IMR-90 (cell line): ENCODE measurements at places on chromosomes 3 and 15.

GRCh38 chr3:157542711-157543500 lies 39.7 kb upstream of the VEPH1 start:
- DNase-seq: peak; percentile 45
- no peaks in the 10 kb centered on the region for H3K36me3 ChIP-seq
- peaks cover 3% of the 10 kb centered on the region; the same call in 1 of the 2 replicates for H3K4me1 ChIP-seq

DNA sequence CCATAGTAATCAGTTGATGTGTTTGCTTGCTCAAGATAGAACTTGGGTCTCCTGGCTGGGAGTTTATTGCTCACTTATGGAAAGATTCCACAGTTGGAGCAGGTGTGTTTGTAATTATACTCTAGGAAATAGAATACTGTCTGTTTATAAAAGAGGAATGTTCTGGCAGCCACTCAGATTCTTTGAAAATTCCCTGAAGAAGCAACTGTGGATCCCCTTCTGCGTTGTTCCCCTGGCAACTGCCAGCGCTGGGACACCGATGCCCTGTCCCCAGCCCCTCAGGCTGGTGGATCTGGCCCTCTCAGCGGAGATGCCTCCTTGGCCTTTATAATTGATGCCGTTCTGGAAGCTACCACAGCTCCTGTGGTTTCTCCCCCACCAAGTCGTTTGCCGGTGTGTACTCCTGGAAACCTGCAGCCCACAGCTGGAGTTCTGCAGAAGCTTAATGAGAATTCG lies 225.9 kb downstream of the ITPR1 start:
- no peaks in the 10 kb centered on the region for H3K27me3 ChIP-seq
- no peak overlapping the region for H3K27ac ChIP-seq
- peaks cover 19% of the 10 kb centered on the region for H3K4me1 ChIP-seq
- H3K36me3 ChIP-seq: no peaks in the 10 kb centered on the region

DNA sequence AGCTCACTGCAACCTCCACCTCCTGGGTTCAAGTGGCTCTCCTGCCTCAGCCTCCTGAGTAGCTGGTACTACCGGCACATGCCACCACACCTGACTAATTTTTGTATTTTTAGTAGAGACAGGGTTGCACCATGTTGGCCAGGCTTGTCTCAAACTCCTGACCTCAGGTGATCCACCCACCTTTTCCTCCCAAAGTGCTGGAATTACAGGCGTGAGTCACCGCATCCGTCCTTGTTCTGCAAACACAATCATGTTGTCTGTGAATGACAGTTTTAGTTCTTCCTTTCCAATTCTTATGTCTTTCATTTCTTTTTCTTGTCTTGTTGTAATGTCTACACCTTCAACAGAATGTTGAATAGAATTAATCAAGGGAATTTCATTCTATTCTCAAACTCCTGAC lies 16.3 kb upstream of the SMCO1 start:
- no peak overlapping the region for H3K4me3 ChIP-seq
- H3K27ac ChIP-seq: no peak overlapping the region
- 0 out of 2 replicates have a peak, but pooled peaks cover 2% of the 10 kb centered on the region for H3K4me1 ChIP-seq
- no peaks in the 10 kb centered on the region for H3K36me3 ChIP-seq
- DNase-seq: no peak

DNA sequence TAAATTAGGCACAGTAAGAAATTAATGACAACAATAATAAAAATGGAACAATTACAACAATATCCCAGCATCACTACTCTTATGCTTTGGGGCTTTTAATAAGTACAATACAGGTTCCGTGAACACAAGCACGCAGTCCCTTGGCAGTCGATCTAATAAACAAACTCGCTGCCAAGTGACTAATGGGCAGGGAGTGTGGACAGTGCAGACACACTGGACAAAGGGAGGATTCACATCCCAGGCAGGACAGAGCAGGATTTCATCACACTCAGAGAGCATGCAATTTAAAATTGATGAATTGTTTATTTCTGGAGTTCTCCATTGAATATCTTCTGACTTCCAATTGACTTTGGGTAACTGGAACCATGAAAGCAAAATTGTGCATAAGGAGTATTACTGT lies 524.1 kb upstream of the CFAP20DC start:
- H3K4me3 ChIP-seq: no peak overlapping the region
- H3K27ac ChIP-seq: no peak overlapping the region
- peak; percentile 88 for DNase-seq
- H3K27me3 ChIP-seq: no peaks in the 10 kb centered on the region
- H3K4me1 ChIP-seq: peaks cover 9% of the 10 kb centered on the region

- H3K27ac ChIP-seq: no peak overlapping the region
- H3K36me3 ChIP-seq: no peaks in the 10 kb centered on the region
- H3K4me3 ChIP-seq: no peak overlapping the region
Measured at GRCh38 chr15:62637574-62637897, 405.0 kb upstream of the TPM1 start.

GRCh38 chr3:58085616-58086015 lies 77.4 kb downstream of the FLNB start:
- H3K4me3 ChIP-seq: no peak overlapping the region
- H3K27ac ChIP-seq: no peak overlapping the region
- no peaks in the 10 kb centered on the region for H3K27me3 ChIP-seq
- peaks cover 19% of the 10 kb centered on the region for H3K36me3 ChIP-seq
- no peak for DNase-seq

- peaks cover 7% of the 10 kb centered on the region for H3K27me3 ChIP-seq
- peak; percentile 55 for DNase-seq
- no peak overlapping the region for H3K4me3 ChIP-seq
Measured at GRCh38 chr15:59501597-59501996, 63.6 kb downstream of the FAM81A start.

GRCh38 chr15:55914446-55914845 lies 79.0 kb downstream of the NEDD4 start:
- H3K4me3 ChIP-seq: peak overlapping the region; percentile 45; the same call in 1 of the 2 replicates
- peaks cover 9% of the 10 kb centered on the region for H3K4me1 ChIP-seq
- H3K27ac ChIP-seq: peak overlapping the region; percentile 26; the same call in 1 of the 2 replicates
- H3K36me3 ChIP-seq: no peaks in the 10 kb centered on the region
- no peaks in the 10 kb centered on the region for H3K27me3 ChIP-seq

DNA sequence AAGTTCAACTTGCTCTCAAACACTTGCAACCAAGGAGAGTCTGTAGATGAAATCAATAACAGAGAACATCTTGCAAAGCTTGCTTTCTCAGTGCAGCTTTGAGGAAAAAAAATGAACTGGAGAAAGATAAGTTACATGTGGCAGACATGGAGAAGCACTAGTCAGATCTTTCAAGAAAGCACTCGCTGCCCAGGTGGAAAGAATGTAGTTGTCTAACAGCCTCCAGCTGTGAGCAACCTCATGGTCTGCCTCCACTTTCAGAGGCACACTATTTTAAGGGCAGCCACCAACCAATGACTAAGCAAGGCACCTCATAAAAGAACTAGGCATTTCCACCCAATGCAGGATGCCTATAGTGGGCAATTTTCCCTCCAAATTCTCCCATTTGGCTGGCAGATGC lies 125.4 kb upstream of the CPNE4 start:
- H3K4me1 ChIP-seq: no peaks in the 10 kb centered on the region
- H3K36me3 ChIP-seq: no peaks in the 10 kb centered on the region
- H3K4me3 ChIP-seq: no peak overlapping the region
- DNase-seq: no peak

- H3K36me3 ChIP-seq: no peaks in the 10 kb centered on the region
- H3K4me1 ChIP-seq: no peaks in the 10 kb centered on the region
- H3K27ac ChIP-seq: no peak overlapping the region
- no peak overlapping the region for H3K4me3 ChIP-seq
- no peaks in the 10 kb centered on the region for H3K27me3 ChIP-seq
Measured at GRCh38 chr3:15844889-15845288, 47.1 kb upstream of the ANKRD28 start.

DNA sequence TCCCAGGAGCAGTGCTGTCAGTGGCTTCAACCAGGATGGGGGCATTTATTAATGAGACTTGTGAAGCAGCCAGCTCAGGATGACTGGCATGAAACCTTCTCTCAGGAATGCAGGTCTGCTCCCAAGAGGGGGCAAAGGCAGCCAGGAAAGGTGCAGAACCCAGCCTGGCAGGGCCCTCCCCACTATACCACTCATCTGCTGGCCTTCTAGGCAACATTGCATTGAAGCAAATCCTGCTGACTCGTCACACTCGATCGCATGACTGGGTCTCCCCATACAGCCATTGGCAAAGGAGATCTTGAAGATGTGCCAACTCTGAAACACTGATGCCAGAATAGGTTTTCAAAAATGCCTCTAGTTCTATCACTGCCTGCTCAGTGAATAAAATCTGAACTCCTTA lies 65.7 kb upstream of the CMTM7 start:
- H3K27ac ChIP-seq: no peak overlapping the region
- H3K4me1 ChIP-seq: no peaks in the 10 kb centered on the region
- no peak for DNase-seq
- no peaks in the 10 kb centered on the region for H3K36me3 ChIP-seq
- peaks cover 3% of the 10 kb centered on the region; the same call in 1 of the 2 replicates for H3K27me3 ChIP-seq

- no peaks in the 10 kb centered on the region for H3K36me3 ChIP-seq
- DNase-seq: no peak
- H3K27me3 ChIP-seq: peaks cover 48% of the 10 kb centered on the region
Measured at GRCh38 chr15:93074599-93074998, 14.4 kb downstream of the RGMA start.

GRCh38 chr3:151561878-151562277 lies 101.0 kb upstream of the IGSF10 start:
- H3K36me3 ChIP-seq: no peaks in the 10 kb centered on the region
- peaks cover 2% of the 10 kb centered on the region; the same call in 1 of the 2 replicates for H3K27me3 ChIP-seq
- H3K27ac ChIP-seq: no peak overlapping the region
- no peak overlapping the region for H3K4me3 ChIP-seq
- no peaks in the 10 kb centered on the region for H3K4me1 ChIP-seq

DNA sequence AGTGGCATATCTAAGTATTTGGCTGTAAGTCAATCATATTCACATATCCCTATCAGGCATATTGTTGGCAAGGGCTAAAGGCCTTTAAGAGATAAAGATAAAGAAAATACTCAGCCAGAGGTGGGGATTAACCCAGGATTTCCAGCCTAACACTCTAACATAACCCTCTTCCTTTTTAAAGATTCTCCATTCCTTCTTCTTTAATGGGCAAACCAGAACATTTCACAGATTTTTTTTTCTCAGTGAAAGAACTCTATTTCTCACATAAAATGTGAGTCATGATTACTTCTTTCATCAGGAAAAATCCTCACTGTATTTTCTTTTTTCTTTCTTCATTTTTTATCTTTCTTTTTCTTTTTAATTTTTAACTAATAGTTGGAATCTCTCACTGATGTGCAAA lies 200.4 kb downstream of the NR1D2 start:
- H3K27me3 ChIP-seq: no peaks in the 10 kb centered on the region
- DNase-seq: peak; percentile 9
- peaks cover 3% of the 10 kb centered on the region for H3K4me1 ChIP-seq
- H3K36me3 ChIP-seq: no peaks in the 10 kb centered on the region

DNA sequence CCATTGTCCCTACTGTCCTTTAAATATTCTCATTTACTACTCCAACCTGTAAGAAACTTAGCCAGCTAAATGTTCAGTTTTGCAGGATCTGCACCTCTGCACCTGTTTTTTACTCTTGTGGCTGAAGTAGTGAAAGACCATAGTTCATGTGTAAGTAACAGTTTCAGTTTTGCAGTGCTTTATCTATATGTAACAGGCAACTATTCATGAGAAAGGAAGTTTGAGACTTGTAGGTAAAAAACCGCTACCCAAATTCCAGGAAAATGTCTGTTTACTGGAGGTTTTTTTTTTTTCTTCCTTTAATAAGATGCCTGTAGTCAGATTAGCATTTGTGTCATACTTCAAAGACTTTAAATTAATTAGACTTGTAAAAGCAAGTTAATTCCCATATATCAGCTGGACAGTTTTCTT lies 25.4 kb upstream of the MBNL1 start:
- H3K4me3 ChIP-seq: no peak overlapping the region
- no peaks in the 10 kb centered on the region for H3K27me3 ChIP-seq

GRCh38 chr3:123685780-123686179 lies 100.9 kb upstream of the HACD2 start:
- H3K4me3 ChIP-seq: no peak overlapping the region
- H3K36me3 ChIP-seq: peaks cover 79% of the 10 kb centered on the region
- H3K27me3 ChIP-seq: no peaks in the 10 kb centered on the region
- H3K27ac ChIP-seq: no peak overlapping the region

DNA sequence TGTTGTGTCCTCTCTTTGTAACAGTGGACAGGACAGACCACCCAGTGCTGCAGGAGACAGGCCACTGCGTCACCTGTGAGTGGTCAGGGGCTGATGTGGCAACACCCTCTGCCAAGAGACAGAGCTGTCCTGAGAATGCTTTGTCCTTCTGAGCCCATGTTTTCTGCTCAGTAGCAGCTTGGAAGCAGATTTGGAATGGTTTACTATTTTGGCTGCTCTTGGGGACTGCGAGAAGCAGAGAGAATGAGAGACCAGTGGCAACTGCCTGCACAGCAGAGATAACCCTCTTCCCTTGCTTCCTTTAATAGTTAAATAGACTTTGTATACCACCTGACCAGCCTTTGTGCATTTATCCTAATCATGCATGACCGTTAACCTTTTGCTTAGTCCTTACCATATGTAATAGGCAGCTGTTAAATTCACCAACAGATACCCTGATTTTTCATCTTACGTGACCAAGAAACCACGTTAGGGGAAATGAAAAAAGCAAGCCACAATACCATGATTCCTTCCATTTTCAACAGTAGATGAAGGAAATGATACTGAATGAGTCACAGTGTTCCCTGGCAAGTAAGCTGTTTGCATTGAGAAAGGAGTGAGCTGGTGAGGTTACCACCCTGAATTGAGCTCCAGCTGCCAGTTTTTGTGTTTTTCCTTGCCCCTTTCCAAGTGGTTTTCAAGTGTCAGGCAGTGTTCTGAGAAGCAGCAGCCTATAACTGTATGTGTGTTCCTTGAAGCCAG lies 35.5 kb downstream of the B3GALNT1 start:
- no peak overlapping the region for H3K27ac ChIP-seq
- H3K27me3 ChIP-seq: no peaks in the 10 kb centered on the region
- no peaks in the 10 kb centered on the region for H3K36me3 ChIP-seq
- no peaks in the 10 kb centered on the region for H3K4me1 ChIP-seq

GRCh38 chr3:17360991-17361390 lies 381.4 kb downstream of the TBC1D5 start:
- no peak overlapping the region for H3K27ac ChIP-seq
- DNase-seq: no peak
- no peak overlapping the region for H3K4me3 ChIP-seq
- H3K36me3 ChIP-seq: peaks cover 2% of the 10 kb centered on the region; the same call in 1 of the 2 replicates

DNA sequence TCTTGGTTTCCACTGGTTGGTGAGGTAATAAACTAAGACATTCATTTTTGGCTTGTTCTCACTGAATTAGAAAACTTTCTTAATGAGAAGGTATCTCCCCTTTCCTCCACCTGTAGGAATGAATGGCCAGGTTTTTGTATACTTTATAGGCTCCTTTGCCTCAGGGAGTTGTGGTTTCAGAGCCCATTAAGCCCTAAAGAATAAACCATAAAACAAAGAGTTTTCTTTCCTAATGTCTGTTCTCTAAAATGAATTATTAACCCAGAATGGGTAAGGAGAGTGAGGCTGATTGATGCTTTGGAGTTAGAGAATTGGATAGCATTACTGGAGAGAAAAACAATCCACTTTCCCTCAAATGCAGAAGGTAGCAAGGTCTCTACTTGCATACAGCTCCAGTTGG lies 67.6 kb downstream of the TIGIT start:
- H3K36me3 ChIP-seq: no peaks in the 10 kb centered on the region
- 0 out of 2 replicates have a peak, but pooled peaks cover 1% of the 10 kb centered on the region for H3K4me1 ChIP-seq
- no peaks in the 10 kb centered on the region for H3K27me3 ChIP-seq
- no peak for DNase-seq

- no peak overlapping the region for H3K27ac ChIP-seq
- H3K36me3 ChIP-seq: no peaks in the 10 kb centered on the region
- peak; percentile 33 for DNase-seq
Measured at GRCh38 chr3:170840291-170840859, 29.6 kb downstream of the RPL22L1 start.

- no peak overlapping the region for H3K27ac ChIP-seq
- peaks cover 15% of the 10 kb centered on the region; the same call in 1 of the 2 replicates for H3K4me1 ChIP-seq
- DNase-seq: peak; percentile 61
Measured at GRCh38 chr3:126961191-126961790, 21.6 kb upstream of the PLXNA1 start.
